ENCODE measurements at places on chromosomes 16 and 17.
A peak's percentile ranks its signal among the peaks of the same experiment; 100 is the strongest.

DNA sequence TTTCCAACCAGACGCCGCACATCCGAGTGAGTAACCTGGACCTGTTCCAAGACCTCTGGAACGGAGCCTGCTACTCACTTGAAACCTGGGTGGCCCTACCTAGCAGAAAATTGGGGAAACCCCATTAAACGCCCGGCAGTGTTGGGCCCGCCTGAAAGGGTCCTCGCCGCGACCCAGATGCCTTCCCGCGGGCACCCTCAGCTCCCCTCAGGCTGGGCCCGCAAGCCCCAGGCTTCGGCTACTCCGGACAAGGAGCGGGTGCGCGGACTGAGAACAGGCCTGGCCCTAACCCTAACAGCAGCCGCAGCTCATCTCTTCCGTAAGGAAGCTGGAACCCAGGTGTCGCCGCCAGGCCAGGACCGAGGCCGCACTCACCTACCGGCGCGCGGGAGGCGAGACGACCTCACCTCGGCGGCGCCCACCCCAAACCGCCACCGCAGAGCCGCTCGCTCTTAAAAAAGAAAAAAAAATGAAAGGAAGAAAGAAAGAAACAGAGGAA, 344 bp downstream of the PSME3IP1 start:
- peak overlapping the region; percentile 95 for H3K4me3 ChIP-seq
- no peaks in the 10 kb centered on the region for H3K36me3 ChIP-seq
- no peaks in the 10 kb centered on the region for H3K27me3 ChIP-seq
- DNase-seq = no peak

GRCh38 chr17:64024215-64024654, 3.8 kb upstream of the ICAM2 start:
- DNase-seq = no peak
- no peak overlapping the region for H3K4me3 ChIP-seq
- H3K27ac ChIP-seq = no peak overlapping the region
- H3K4me1 ChIP-seq = peaks cover 4% of the 10 kb centered on the region
- H3K36me3 ChIP-seq = no peaks in the 10 kb centered on the region

- no peaks in the 10 kb centered on the region for H3K36me3 ChIP-seq
- no peak overlapping the region for H3K27ac ChIP-seq
- DNase-seq = no peak
- no peaks in the 10 kb centered on the region for H3K27me3 ChIP-seq
Measured at GRCh38 chr16:87202346-87202745, 114.8 kb downstream of the C16orf95 start.

GRCh38 chr17:73261952-73262675, 434 bp upstream of the CPSF4L start:
- H3K27ac ChIP-seq = peak overlapping the region; percentile 61
- no peak overlapping the region for H3K4me3 ChIP-seq
- DNase-seq = no peak
- no peaks in the 10 kb centered on the region for H3K36me3 ChIP-seq

DNA sequence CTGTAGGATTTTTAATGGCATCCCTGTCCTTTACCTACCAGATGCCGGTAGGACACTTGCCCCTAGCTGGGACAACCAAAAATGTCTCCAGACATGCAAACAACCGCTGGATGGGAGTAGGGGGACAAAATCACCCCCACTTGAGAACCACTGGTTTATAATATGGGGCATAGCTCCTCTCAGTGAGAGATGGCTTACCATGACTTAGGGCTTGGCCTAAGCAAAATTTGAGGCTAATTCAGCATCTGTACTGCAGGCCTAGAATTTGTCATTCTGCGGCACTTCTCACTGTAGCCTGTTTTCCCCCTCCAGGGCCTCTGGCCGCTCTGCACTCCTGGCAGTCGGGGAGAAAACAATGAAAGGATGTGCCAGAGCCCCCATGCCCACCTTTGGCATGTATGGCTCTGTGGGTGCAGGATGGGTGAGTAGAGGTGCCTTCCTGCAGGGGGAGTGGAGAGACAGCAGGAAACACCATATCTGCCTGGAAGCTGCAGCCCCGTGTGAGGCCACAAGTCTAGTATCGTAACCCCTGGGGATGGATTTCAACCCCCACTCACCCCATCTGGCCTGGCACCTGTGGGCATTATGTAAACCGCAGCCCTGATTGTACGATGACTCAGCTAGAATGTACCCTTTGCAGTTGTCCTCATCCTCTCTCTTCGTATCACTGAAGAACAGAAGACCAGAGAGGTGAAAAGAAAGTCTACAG, 268.1 kb downstream of the SOX9 start:
- H3K4me3 ChIP-seq = no peak overlapping the region
- H3K4me1 ChIP-seq = no peaks in the 10 kb centered on the region
- H3K36me3 ChIP-seq = no peaks in the 10 kb centered on the region
- H3K27me3 ChIP-seq = no peaks in the 10 kb centered on the region
- no peak overlapping the region for H3K27ac ChIP-seq
- DNase-seq = no peak

DNA sequence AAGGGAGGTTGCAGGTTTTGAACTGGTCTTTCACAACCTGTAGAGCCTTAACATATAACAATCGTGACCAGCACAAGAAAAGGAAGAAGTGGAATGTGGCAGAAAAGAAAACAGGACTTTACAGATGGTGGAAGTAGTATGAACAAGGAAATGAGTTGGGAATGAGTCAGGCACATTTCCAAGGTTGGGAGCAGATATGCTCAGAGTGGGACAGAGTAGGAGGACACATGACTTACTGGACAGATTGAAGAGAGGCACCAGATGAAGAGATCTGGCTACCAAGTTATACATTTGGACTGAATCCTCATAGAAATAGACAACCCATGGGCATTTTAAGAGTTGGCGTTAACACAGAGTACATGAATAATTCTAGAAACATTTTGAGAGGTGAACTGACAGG, 95.3 kb downstream of the ZNF18 start:
- no peaks in the 10 kb centered on the region for H3K36me3 ChIP-seq
- DNase-seq = no peak
- H3K4me3 ChIP-seq = no peak overlapping the region
- no peaks in the 10 kb centered on the region for H3K4me1 ChIP-seq
- H3K27me3 ChIP-seq = no peaks in the 10 kb centered on the region

GRCh38 chr17:45398800-45399199, 33.9 kb downstream of the ARHGAP27 start:
- H3K27me3 ChIP-seq = no peaks in the 10 kb centered on the region
- H3K4me1 ChIP-seq = no peaks in the 10 kb centered on the region
- no peak for DNase-seq
- no peak overlapping the region for H3K4me3 ChIP-seq

DNA sequence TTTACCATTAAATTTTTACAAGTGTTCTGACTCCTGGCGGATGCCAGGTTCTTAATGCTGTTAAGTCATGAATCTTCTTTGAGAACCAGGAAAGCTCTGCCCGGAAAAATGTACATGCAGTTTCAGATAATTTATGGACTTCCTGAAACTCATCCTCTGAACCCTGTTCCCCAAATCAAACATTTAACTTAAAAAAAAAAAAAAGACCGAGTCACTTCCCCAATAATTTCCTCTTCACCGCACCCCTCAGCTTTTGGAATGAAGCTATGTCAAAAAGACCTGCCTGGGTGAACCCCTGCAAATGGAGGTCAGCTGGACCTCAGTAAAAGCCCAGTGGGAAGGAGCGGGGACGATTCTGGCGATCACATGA, 15.0 kb downstream of the ZNF232 start:
- peaks cover 5% of the 10 kb centered on the region for H3K36me3 ChIP-seq
- DNase-seq = no peak
- H3K4me1 ChIP-seq = no peaks in the 10 kb centered on the region
- peak overlapping the region; percentile 46 for H3K4me3 ChIP-seq
- H3K27me3 ChIP-seq = peaks cover 5% of the 10 kb centered on the region
- H3K27ac ChIP-seq = no peak overlapping the region

- peaks cover 11% of the 10 kb centered on the region for H3K4me1 ChIP-seq
- no peak for DNase-seq
- H3K4me3 ChIP-seq = no peak overlapping the region
- H3K27ac ChIP-seq = no peak overlapping the region
- H3K36me3 ChIP-seq = peaks cover 1% of the 10 kb centered on the region
- H3K27me3 ChIP-seq = no peaks in the 10 kb centered on the region
Measured at GRCh38 chr16:11251525-11252481, 4.2 kb downstream of the SOCS1 start.

- no peaks in the 10 kb centered on the region for H3K27me3 ChIP-seq
- no peak overlapping the region for H3K27ac ChIP-seq
- DNase-seq = no peak
Measured at GRCh38 chr17:79085154-79085920, 10.7 kb downstream of the ENGASE start.

- peaks cover 16% of the 10 kb centered on the region for H3K27me3 ChIP-seq
- no peaks in the 10 kb centered on the region for H3K36me3 ChIP-seq
- no peak overlapping the region for H3K4me3 ChIP-seq
- no peak for DNase-seq
- H3K4me1 ChIP-seq = no peaks in the 10 kb centered on the region
Measured at GRCh38 chr16:86888231-86889053, 310.1 kb downstream of the FOXL1 start.

DNA sequence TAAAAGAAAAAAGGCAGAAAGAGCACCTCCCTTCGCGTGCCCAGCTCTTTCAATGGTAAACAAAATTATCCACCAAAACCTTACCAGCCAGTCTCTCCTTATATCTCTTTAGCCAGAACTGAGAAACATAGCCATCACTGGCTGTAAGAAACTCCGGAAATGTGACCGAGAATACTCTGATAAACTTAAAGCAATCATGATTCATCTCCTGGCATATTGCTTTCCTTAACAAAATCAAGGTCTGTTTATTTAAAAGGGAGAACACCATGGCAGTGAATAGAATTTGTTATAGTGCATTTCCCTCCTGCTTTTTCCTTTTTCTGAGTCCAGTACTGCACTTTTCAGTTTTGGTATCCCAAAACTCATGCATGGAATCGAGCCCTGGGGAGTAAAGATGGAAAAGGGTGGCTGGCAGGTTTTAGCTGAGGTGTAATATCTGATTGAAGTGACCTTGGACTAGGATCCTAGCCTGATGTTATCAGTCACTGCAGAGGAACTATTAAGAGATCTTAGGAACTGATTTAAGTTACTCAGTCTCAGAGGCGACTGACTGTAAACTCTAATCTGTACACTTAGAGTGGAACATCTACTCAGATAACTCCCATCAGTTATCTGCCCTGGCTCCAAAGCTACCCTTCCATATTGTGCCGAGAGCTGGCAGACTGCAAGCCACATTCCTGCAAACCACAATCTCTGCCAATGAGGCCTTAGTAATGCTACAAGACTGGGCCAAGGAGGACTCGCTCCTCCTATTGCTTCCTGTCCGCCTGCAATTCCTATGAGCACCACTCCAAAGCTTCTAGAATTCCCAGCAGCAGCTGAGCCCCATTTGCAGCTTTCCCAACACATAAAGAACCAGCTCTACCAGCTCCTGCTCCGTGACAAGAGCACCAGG, 7.4 kb upstream of the COX10 start:
- no peaks in the 10 kb centered on the region for H3K27me3 ChIP-seq
- DNase-seq = no peak
- H3K27ac ChIP-seq = no peak overlapping the region

DNA sequence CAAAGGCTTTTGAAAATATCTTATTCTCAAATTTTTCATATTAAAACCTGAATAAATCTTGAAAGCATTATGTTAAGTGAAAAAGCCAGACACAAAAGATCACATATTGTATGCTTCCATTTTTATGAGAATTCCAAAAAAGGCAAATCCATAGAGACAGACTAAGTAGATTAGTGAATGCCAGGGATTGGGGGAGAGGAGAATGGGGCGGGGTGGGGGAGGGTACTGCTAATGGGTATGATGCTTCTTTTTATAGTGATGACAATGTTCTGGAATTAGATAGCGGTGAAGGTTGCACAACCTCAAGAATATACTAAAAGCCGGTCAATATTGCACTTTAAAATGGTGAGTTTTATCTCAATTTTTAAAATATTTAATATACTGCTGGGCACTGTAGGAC, 44.0 kb downstream of the XPO6 start:
- no peak overlapping the region for H3K27ac ChIP-seq
- H3K36me3 ChIP-seq = peaks cover 39% of the 10 kb centered on the region
- no peak for DNase-seq
- no peaks in the 10 kb centered on the region for H3K27me3 ChIP-seq

DNA sequence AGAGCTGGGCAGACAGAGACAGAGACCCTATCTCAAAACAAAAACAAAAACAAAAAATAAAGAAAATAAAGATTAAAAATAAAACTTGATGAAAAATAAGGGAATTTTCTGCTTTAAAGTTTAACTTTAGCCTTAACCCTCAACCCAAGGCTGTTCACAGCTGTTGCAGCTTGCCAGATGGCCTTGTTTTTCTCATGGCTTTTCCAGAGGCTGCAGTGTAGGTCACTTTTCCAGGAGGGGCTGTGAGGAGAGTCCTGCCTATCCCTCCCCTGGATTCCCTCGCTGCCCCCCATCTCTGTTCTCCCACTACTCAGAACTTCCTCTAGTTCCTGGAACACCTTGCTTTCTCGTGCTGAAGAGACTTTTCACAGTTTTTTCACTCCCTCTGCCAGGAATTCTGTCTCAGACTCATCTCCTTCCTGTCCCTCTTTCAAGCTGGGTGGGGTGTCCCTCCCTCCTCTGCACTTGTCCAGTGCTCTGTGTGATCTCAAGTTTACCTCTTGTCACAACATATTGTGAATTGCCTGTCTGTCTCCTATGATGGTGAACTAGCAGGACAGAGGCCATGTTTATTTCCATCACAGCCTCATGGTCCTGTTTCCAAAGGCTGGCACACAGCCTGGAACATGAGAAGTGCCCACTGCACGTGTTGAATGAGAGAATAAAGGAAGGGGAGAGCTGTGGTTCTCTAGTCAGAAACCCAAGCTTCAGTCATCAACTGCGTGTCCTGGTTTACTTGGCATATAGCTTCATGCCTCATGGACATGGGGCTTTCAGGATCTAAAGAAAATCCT, 69.9 kb upstream of the MSI2 start:
- no peaks in the 10 kb centered on the region for H3K36me3 ChIP-seq
- no peaks in the 10 kb centered on the region for H3K27me3 ChIP-seq
- no peak overlapping the region for H3K4me3 ChIP-seq

GRCh38 chr16:71912534-71913275, 17.4 kb downstream of the IST1 start:
- H3K36me3 ChIP-seq = peaks cover 13% of the 10 kb centered on the region
- no peak overlapping the region for H3K4me3 ChIP-seq
- DNase-seq = no peak
- no peaks in the 10 kb centered on the region for H3K27me3 ChIP-seq
- H3K4me1 ChIP-seq = peaks cover 17% of the 10 kb centered on the region
- peak overlapping the region; percentile 0 for H3K27ac ChIP-seq
